ENCODE measurements at places on chromosomes 11 and 22.

DNA sequence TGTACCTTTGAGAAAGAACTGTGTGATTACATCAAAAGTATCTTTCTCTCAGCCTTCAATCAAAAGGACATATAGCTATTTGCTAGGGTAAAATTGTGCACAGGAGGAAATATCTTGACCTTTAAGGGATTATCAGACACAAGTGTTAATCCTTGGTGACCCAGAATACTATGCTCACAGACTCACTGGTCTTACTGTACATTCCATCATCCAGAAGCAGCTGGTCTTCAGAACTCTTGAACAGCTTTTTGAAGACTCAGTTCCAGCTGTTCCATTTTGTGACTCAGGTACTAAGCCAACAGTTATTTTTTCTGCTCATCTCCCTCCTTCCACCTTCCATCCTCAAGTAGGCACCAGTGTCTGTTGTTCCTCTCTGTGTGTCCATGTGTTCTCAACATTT lies 19.8 kb downstream of the ZBED5 start:
- no peak for DNase-seq

- DNase-seq = peak; percentile 84
Observed at GRCh38 chr11:118911880-118912741, 13.6 kb downstream of the BCL9L start.

DNA sequence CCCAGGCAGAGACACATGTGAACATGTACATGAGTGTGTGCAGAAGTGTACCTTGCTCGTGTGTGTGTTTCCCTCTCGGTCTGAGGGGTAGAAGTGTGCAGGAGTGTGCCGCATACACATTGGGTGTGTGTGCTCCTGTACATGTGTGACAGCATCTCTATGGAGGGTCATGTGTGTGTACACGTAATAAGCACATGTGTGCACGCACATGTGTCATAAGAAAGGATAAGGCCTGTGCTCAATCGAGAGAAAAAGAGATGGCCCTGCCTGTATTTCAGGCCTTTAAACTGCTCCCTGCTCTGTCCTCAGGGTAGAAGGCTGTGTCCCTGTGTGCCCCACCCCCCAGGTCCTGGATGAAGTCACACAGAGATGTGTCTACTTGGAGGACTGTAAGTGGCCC lies 61.8 kb downstream of the OTOG start:
- no peak for DNase-seq

DNA sequence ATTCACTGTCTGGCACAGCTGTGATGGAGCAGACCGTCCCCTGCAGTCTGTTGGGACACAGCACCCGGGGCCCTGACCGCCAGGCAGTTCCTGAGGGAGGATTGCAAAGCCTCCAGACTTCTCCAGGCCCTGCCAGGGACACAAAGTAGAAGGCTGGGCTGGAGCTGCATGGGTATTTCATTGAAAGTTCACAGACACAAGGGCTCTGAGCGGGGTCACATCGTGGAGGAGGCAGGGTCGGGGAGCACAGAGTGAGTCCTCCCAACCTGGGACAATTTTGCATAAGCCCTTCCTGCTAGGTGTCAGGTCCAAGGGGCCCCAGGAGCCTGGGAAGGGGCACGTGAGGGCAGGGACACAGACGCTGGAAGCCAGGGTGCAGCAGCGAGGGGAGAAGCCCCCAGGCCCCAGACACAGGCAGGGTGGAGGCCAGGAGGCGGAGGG lies 15.7 kb downstream of the IFITM10 start:
- no peak for DNase-seq

GRCh38 chr11:112652786-112653390 lies 308.3 kb upstream of the NCAM1 start:
- peak; percentile 40 for DNase-seq

GRCh38 chr22:24144056-24144777 lies 37.1 kb upstream of the SUSD2 start:
- no peak for DNase-seq

DNA sequence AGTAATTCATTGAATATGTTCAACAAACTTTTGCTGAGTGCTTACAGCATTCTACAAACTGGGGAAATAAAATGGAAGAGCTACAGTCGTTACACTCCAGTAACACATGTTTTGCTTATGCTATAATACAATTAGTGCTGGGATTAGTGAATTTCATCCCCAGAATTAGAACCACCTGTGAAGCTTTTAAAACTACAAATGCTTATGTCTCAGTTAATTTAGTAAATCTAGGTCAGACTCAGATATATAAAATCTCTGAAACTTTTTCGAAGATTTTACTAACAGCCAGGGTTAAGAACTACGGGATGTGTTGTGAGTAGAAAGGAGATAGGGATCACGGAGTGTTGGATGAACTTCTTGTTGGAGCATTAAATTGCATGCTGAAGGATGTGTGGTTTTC lies 33.7 kb upstream of the EED start:
- DNase-seq = no peak

DNA sequence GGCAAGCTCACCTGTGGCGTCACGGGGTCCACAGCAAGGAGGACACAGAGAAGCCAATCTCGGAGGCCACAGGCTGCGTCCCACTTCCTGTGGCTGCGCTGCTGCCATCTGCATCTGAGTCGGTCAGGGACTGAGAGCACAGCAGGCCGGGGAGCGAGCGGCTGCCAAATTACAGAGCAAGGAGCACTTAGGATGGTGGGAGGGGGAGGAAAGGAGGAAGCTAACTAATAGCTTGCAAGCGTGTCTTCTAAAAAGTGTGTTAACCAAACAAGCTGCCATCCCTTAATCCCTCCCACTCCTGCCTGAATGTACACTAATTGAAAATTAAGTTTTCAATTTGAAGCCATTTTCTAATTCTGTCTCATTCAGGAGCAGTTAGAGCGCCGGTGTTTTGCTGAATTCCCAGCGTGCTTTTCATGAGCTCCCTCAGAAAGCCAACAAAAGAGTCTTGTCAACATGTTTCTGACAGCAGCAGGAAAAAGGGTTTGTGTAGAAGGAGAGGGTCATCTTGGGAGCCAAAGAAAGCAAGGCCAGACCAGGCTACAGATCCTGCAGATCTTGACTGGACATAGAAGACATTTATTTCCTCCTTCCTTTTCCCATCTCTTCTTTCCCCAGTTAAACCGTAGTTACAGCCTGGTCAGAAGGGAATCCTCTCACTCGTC lies 42.4 kb upstream of the API5 start:
- no peak for DNase-seq

DNA sequence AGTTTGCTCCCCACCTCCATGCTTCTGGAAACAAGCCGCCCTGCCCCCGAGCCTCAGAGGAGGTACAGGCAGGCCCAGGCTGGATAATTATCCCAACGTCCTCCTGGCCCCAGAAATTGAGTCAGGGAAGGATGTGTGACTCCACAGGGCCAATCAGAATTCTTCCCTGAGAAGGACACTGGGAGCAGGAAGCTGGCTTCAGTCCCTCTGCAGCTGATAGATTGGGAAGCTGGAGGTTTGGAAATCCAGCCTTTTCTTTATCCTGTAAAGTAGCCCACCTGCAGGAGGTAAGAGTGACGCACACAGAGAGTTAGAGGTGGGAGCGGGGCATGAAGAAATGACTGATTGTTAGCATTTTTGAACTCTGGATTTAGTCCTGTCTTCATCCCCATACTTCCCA lies 97.5 kb upstream of the CD82 start:
- no peak for DNase-seq

GRCh38 chr11:17526326-17526725 lies 17.9 kb downstream of the USH1C start:
- no peak for DNase-seq

- DNase-seq = peak; percentile 0
Observed at GRCh38 chr11:6799402-6799801, at the start of gene OR6A2. Gene OR6A2, minus strand, starts transcription at chr11:6799689. Its CDS starts 3,981 bp downstream, at chr11:6795708.

GRCh38 chr11:132994966-132995365 lies 537.3 kb downstream of the OPCML start:
- DNase-seq = no peak

DNA sequence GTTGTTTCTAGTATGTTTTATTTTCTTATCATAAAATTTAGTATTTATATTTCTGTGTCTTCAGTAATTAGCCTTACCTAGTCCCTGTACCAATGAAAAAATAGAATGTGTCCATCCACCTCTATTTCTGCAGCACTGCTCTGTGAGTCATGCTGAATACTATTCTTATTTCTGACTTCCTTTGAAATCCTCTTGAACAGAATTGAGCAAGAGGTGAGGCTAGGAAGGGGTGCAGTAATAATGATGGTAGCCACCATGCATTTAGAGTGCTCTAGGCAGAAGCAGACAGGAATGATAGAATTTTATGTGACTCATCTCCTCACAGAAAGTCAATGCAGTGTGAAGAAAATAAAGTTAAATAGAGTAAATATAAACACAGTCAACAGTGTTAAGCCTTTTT lies 60.0 kb downstream of the OR10A6 start:
- DNase-seq = no peak

GRCh38 chr11:93063086-93063485 lies 93.6 kb downstream of the MTNR1B start:
- DNase-seq = no peak

DNA sequence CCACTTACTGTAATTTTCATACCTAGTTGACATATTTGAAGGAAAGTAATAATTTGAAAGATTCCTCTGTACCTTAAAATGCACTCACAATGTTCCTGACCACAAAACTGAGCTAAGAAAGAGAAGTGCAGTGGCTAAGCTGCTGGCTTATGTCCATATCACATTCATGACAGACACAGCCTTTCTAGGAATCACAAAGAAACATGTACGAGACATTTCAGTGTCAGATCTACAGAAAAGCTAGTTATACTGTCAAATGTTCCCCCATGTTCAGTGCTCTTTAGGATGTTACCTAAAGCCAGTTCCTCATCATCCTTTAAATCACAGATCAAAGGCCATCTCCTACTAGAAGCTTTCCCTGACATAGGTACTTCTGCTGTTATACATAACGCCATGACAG lies 142.2 kb upstream of the C11orf58 start:
- no peak for DNase-seq

DNA sequence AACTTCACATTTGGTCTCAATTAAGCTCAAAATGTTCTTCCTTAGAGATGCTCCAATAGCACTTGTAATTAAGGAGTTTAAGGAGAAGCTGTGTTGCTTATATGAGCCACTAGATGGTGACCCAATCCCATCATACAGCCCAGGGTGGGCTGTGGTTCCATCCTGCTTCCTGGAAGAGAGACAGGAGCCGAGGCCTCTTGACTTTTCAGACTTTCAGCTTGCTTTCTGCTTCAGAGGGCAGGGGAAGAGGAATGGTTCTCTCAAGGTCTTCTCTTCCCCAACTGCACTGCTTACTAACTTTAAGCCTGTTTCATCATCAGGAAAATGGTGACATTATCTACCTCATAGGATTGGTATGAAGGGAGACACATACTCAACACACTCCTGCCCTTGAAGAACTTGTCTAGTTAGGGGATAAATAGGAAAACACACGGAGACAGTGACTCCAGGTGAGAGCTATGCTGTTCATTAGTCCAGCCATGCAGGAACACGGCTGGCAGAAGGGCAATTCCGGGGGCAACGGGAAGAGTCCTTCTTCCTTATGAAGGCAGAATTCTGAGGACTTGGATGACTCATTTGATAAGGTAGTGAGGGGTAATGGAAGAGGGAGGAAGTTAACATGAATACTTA lies 20.1 kb downstream of the TMEM218 start:
- DNase-seq = no peak

GRCh38 chr11:83115026-83115425 lies 41.9 kb upstream of the PCF11 start:
- DNase-seq = no peak

GRCh38 chr11:75577207-75577606 lies 15.2 kb downstream of the SERPINH1 start:
- DNase-seq = no peak

DNA sequence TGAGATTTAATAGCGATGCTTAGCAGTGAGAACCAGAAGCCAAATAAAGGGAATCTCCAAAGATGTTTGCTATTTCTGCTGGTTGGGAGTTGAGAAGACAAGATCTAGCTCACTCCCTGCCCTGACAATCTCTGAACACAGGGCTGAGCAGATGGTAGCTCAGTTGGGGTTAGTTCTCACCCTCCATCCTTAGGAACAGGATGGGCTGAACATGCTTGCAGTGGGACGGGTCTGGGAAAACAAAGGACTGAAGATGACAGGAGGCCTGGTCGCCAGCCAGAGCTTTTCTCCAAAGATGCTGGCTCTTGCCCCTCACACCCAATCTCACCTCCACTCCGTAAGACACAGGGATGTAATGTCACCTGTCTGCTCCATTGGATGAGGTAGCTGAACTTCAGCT lies 72.7 kb downstream of the SC5D start:
- no peak for DNase-seq

DNA sequence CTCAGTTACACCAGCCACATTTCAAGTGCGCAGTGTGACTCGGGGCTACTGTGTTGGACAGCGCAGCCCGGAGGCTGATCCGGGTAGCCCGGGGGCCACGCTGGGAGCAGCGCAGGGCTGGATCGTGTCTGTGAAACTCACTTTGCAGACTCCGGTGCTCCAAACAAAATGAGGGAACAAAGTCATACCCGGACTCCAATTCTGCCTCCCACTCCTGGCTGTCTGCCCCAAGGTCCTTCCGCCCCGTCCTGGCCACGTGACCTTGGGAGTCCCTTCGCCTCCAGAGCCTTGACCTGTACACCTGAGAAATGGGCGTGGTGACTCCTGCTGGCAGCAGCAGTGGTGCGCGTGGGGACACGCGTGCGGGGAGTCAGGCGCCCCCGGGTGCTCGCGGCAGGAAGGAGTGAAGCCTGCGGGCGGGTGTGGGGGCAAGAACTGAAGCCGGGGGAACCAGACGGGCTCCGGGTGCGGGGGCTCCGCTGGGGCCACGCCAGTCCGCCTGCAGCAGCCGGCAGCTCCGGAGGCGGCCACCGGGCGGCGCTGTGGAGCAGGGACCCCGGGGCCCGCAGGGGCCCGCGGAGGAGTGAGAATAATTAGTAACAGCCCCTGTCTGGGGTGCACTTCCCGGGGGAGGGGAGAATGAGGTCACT lies 42.4 kb downstream of the KCNJ4 start:
- DNase-seq = no peak

GRCh38 chr11:82505379-82505778 lies 228.3 kb downstream of the FAM181B start:
- DNase-seq = no peak

DNA sequence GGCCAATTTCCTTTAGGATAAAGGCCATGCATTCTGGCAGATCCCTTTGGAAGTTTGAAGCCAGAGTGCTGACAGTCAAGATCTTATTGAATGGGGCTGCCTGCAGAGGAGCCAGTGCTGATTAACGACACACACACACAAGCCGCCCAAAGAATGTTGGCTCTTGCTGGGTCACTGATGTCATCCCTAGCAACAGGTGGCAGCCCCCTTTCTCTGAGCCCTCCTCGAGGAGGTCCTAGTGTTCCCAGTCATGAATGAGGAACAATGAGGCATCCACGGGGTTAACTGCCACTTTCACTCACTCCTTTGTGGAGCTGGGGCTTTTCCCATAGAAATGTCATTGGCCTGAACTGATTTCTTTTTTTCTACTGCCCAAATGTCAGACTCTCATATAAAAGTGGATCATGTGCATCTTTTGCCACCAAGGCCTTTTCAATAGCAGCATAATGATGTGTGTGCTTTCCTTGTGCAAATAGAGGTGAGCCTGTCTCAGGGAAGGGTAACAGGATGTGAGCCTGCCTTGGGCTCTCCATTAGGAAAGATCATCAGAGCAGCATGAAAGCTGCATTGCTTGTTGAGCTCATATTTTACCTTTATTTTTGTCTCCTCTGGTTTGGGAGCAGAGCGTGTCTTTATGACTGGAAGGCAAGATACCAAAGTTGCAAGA lies 301.8 kb upstream of the MTNR1B start:
- no peak for DNase-seq

GRCh38 chr22:48920776-48921241 lies 906.9 kb downstream of the BRD1 start:
- no peak for DNase-seq

GRCh38 chr11:111221208-111221607 lies 24.3 kb upstream of the POU2AF2 start:
- DNase-seq = no peak

- DNase-seq = no peak
Observed at GRCh38 chr11:121524233-121524631, 71.5 kb upstream of the SORL1-AS1 start.

- no peak for DNase-seq
Observed at GRCh38 chr11:2655834-2656622, 43.8 kb downstream of the KCNQ1OT1 start.

Data from stromal cell of bone marrow (primary cell).